ENCODE measurements at places on chromosomes 4 and X.

- DNase-seq, result no peak
- H3K36me3 ChIP-seq, result no peaks in the 10 kb centered on the region
- no peaks in the 10 kb centered on the region for H3K4me1 ChIP-seq
- H3K27ac ChIP-seq, result no peak overlapping the region
- no peaks in the 10 kb centered on the region for H3K27me3 ChIP-seq
These were observed 56.4 kb downstream of the EGF start for GRCh38 chr4:109969087-109969486.

DNA sequence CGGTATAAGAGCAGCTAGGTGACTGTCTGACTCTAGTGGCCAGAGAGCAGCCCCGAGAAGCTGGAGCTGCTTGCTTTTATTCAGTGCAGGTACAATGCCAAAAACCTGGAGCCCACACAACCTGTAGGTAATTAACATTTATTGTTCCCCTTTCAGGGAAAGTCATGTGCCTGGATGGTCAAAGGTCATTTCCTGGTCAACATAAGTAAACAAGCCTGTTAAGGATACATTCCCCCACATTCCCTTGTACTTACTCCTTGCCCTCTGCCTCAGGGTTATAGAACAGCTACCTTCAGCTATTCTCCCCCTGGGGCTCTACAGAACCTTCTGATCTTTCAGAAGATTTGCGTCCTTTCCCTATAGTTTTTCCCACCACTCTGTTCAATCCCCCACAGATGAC lies 253.4 kb downstream of the TMA16 start:
- no peak for DNase-seq
- no peak overlapping the region for H3K4me3 ChIP-seq
- no peaks in the 10 kb centered on the region for H3K4me1 ChIP-seq

DNA sequence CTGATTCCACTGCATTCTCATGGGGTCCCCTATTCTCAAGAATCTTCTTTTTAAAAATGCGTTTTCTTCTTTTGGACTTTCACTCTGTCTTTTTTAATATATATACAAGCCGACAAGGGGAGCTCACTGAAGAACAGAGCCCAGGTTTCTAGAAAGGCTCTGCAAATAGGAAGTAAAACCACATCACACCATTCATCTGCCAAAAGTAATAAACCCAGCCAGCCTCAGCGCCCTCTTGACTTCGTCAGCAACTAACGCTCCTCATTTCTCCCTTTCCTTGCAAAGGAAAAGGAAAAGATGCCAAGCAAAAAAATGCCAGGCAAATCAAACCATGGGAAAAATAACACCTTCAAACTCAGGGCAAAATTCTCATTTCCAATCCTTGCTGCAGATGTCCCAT lies 136.4 kb downstream of the HHIP start:
- no peaks in the 10 kb centered on the region for H3K27me3 ChIP-seq
- H3K36me3 ChIP-seq, result no peaks in the 10 kb centered on the region
- H3K27ac ChIP-seq, result no peak overlapping the region

DNA sequence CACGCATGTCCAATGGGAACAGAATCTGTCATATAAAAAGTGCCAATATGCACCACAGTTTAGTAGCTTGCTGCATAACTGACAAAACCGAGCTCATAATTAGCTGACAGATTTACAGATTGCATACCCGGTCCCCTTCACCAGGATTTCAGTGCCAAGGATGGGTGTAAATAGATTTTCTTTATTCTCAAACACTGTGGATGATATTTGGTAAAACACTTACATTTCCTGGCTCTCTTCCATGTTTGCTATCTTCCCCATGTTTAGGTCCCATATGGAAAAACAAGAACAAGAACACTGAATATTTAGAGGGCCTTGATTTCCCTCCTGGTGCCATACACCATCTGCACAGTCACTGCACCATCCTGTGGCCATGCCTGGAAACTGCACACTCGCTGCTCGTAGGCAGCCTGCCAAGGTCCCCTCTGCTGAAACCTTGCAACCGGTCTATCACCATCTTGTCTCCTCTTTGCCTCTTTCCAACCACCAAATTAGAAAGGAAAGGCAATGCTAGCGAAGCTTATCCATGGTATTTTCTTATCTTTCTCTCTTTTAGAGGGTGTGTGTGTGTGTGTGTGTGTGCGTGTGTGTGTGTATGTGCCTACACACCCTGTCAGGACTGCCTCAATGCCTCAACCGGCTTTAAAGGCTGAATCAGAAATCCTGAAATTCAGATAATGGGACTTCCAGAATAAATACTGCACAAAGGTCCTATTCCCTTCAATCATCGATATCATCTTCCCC lies 124.2 kb upstream of the MBNL3 start:
- H3K27me3 ChIP-seq, result no peaks in the 10 kb centered on the region
- no peak overlapping the region for H3K4me3 ChIP-seq
- no peaks in the 10 kb centered on the region for H3K4me1 ChIP-seq
- no peak overlapping the region for H3K27ac ChIP-seq

GRCh38 chr4:34187056-34187455 lies 2057.3 kb downstream of the ARAP2 start:
- no peak for DNase-seq
- H3K27me3 ChIP-seq, result no peaks in the 10 kb centered on the region
- H3K4me1 ChIP-seq, result no peaks in the 10 kb centered on the region
- no peak overlapping the region for H3K27ac ChIP-seq

Measured in ascending aorta (tissue), 2 donors.